Activated CD8-positive, alpha-beta memory T cell treated with anti-CD3 and anti-CD28 coated beads for 1 hour (primary cell): ENCODE measurements at places on chromosomes 4 and X.

- no peak for DNase-seq
These were observed 542.4 kb upstream of the DIPK2B start for GRCh38 chrX:45743081-45743533.

DNA sequence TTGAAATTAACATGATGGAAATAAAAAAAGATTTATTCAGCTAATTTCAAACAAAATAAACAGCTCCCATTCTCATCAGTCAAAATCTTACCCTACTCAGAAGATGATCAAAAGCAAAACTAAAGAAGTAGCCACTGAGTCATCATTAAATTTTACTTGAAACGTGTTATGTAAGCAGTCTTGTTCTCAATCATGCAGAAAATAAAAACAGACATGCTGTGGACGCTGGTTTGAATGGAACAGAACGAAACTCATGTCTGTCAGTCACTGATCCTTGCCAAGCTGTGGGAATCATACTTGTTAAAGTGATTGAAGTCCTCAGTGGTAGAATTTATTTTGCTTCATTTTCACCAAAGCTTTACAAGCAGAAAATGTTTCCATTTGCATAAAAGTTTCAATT lies 77.2 kb upstream of the TLR3 start:
- DNase-seq, result no peak

GRCh38 chr4:86921608-86922252 lies 13.1 kb upstream of the AFF1 start:
- no peak for DNase-seq

GRCh38 chr4:153151535-153152455 lies 52.4 kb upstream of the TRIM2 start:
- DNase-seq, result no peak

DNA sequence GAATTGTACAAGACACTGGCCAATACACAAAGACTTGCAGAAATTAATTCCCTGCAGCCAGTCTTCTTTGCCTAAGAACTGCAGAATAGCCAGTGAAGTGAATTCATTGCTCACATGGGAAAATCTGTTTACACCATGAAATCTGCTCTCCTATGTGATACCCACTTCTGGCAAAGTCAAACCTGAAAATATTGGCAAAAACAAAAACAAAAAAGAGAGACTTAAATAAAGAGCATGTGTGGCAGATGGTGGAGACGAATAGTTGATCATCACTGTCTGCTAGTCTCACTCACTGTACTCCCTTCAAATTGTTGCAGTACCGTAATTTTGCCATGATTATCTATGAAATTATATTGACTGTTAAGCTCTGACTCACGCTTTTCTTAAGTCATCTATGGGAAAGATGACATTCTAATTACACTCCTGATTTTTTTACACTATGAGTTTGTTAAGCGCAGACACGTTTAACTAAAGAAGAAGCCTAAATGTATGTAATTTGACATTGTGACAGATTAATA lies 406.8 kb downstream of the PCDH7 start:
- no peak for DNase-seq

- DNase-seq, result no peak
These were observed 1626.0 kb upstream of the TENM3 start for GRCh38 chr4:180617196-180617595.

DNA sequence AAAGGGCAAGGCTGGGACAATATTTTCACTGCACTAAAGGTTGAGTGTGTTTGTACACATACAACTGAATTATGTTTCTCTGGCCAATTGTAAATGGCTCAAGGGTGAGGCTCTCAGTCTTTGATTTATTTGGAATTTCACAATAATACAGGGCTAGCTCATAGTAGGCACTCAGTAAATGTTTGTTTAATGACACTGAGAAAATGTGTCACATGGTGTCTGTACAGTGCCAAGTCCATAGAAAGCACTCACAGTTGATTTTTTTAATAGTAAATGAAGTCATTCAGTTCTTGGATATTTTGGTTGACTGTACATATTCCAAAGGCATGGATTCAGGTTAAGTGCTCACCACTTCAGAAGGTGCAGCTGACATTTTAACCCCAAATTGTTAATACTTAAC lies 176.4 kb downstream of the IL1RAPL2 start:
- no peak for DNase-seq

GRCh38 chr4:156102411-156102810 lies 148.7 kb upstream of the CTSO start:
- no peak for DNase-seq

DNA sequence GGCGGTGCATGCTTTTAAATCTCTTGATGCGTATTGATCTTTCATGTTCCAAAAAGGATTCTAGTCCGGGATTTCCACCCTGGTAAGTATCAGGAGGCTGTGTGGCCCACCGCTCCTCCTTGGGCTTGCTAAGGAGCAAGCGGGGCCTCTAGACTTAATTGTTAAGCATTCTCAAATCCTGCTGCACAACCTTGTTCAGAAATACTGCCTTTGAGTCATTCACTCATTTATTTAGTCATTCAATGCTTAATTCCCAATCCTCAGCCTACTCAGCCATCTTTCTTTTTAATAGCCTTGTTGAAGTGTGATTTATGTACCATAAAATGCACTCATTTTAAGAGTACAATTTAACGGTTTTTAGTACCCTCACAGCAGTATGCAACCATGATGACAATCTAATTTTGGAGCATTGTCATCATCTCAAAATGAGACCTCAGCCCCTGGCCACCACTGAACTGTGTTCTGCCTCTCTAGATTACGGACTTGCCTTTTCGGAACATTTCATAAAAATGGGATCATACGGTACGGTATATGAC lies 15.6 kb upstream of the SLC2A9 start:
- DNase-seq, result no peak

GRCh38 chrX:72182924-72183323 lies 1.4 kb downstream of the PIN4 start:
- DNase-seq, result no peak

GRCh38 chr4:113141901-113142346 lies 92.5 kb downstream of the ANK2 start:
- no peak for DNase-seq

- DNase-seq, result no peak
These were observed 50.0 kb downstream of the CCNI start for GRCh38 chr4:77025643-77026321.

DNA sequence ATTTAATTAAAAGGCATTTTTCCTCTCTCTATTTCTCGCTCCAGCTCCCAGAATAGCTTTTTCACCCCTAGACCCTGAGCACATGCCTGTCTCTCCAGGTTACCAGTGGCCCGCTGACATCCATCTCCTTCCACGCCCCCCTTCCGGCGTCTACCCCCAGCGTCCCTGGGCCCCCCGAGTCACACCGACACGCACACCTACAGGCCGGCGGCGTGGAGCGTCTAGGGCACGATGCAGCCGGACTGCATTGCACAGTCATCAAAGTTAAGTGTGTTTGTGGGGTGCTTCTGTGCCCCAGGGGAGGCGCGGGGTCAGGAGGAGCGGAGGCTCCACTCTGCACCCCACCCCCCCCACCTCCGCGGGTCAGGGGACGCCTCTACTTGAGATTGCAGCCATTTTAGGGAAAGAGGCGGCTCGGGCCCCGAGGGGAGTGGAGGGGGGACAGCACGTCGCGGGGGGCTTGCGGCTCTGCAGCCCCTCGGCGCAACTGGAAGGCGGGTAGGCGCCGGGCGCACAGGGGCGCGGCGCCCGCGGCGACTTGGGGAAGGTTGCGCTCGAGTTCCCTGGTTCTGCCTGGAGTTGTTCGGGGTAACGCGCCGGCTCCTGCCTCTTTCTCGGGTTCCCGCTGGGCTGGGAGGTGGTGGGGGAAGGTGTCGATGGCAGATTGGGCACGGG lies 112.7 kb downstream of the DHX15 start:
- DNase-seq, result no peak

GRCh38 chr4:72817012-72817411 lies 248.0 kb upstream of the ADAMTS3 start:
- no peak for DNase-seq

DNA sequence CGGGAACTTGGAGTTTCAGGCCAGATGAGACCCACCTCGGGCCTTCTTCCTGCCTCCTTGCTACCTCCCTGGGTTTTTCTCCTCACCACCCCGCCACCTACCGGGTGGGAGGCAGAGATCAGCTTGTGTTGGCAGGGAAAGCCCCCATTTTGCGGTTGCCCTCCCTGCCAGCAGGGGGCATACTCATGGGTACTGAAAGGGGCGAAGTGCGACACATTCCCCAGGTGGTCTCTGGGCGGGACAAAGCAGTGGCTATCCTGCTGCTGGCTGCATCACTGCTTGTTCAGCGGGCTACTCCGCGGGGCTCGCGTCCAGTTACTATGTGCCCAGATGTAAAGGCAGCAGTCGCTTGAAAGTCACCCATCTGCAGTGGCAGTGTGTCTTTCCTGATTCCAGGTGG lies 330.3 kb downstream of the PDHA2 start:
- DNase-seq, result no peak

- no peak for DNase-seq
These were observed 102.3 kb downstream of the ENPP6 start for GRCh38 chr4:184115399-184115798.

GRCh38 chr4:17236686-17237085 lies 275.2 kb downstream of the QDPR start:
- DNase-seq, result no peak

DNA sequence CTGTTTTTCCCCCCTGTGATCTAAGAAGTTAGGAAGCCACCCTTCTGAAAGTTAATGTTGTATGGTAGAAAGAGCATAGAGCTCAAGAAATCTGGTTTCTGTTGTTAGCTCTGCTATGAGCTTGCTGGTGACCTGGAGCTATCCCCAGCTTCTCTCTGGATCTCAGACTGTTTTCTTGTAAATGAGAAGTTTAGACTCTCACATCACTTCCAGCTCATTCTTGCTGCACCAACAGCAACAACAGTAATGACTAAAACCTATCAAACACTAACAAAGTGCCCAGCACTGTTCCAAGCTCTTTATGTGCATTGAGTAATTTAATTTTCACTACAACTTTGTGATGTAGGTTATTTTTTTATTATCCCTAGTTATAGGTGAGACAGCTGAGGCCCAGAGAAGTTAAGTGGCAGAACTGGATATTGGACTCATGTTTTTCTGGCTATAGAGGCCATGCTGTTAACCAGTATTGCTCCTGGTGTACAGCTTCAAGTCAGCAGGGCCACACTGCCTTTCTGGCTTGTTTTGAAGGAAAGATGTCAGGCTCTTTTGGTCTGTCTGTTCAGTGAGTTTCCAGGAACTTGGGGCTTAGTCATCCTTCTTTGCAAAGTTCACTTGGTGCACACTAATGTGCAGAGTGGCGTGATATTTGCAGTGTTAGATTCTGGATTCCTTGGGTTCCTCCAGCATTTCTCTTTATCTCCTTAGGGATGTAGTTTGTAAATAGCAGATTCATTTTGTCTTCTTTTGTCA lies 27.8 kb upstream of the TMEM164 start:
- DNase-seq, result no peak

DNA sequence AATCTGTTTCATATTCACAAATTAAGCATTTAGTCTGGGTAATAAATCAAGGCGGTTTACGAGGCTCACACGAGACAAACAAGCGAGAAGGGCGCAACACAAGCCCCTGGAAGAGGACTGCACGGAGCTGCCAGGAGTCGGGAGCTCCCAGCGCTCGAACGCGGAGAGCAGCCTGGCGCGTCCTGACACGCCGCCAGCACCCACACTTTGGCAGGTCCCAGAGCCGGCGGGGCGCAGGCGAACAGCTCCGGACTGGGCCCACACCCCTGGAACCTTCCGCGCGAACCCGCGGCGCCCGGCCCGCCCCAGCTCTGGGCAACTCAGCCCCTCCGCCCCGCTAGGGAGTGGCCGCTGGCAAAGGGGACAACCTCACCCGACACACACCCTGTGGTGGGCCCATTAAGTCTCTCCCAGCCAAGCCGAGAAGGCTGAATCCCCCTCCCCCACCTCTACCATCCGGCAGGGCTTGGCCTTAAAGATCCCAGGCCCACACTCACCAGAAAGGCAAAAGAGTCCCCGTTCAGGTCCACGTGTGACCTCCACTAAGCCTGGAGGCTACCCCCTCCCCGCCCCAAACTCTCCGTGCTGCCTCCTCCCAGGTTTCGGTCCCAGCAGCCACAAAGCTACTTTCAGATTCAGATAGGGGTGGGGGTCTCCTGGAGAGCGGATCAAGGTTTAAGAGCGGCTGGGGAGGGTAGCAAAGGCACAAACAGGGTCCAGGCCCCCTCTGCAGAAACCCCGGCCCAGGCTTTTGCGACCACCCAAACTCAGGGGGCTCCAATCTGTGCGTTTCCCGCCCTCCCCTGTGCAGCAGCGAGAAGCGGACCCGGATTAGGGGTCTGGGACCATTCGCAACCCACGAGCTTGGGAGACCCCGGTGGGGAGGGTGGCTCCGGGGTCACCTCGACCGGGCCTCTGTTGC lies 47.5 kb upstream of the BCOR start:
- DNase-seq, result no peak

DNA sequence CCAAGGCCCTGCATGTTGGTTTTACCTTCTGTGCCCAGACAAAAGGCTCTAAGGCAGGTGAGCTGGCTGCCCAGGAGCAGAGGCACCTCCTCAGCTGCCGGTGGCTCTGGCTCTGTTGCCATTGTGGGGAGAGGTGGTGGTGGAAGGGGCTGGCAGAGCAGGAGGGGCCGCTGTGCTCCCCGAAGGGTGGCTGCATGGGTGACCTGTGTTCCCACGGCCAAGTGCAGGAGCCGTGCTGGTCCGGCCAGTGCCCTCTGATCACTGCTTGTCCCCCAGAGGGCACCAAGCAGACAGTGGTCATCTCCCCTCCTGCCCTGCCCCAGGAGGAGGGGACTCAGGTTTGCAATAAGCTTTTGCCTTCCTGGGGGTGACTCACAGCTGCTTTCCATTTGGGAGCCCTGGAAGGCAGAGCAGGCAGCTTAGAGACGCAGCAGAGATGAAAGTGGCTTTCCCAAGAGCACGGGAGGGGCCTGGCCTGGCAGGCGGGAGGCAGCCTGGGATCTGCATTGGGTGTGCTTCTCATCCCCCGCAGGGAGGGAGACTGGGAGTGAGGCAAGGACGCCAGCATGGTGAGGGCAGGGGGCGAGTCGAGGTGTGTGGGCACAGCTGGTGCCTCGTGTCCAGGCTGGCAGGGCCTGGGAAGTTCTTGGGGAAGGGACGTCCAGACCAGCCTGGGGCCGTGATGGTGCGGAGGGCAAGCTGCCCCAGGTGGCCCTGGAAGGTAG lies 28.7 kb downstream of the DOK7 start:
- DNase-seq, result no peak

DNA sequence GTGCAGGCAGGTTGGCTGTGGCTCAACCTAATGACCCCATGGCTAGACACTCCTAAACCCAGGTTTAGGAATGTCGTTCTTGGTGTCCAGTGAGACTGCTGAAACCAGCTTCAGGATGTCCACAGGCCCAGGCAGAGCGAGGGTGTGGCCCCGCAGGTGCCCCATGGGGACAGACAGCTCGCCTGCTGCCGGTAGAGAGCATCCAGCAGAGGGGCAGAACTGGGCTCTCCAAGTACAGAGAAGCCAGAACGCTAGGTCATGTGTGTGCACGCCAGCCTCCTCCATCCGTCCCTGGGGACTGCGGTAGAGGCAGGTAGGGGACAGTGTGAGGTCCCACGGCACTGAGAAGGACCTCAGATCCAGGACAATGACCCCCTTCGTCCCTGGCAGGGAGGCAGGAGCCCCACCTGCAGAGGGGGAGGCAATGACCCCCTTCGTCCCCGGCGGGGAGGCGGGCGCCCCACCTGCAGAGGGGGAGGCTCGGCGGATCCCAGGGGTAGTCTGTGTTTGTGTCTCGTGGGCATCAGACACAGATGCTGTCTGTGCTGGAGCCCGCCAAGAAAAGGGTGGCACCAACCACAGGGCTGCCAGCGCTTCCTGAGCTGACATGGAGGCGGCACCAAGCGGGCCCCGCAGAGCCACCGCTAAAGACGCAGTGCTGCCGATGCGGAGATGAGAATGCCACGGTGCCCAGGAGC lies 118.4 kb downstream of the FAM53A start:
- DNase-seq, result no peak
